Immature natural killer cell (primary cell): ENCODE measurements at places on chromosomes 1 and 21.
A peak's percentile ranks its signal among the peaks of the same experiment; 100 is the strongest.

DNA sequence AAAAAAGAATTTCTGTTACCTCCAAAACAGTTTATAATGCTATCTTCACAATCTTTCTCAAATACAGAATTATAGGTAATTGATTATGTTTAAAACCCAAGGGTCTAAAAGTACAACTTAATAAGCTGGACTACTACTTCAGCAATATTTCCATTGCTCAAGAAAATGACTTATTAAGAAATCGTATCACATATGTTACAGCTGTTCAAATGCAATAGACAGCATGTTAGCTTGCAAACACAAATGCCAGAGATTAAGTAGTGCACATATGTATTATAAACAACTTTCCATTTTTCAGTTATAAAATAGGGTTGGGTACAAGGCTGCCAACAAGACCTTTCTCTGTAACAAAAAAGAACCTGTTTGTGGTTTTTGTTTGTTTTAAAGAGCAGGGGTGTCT lies 211.0 kb upstream of the DMRTA2 start:
- DNase-seq, result no peak

GRCh38 chr21:21295303-21295702 lies 297.1 kb downstream of the NCAM2 start:
- no peak for DNase-seq

DNA sequence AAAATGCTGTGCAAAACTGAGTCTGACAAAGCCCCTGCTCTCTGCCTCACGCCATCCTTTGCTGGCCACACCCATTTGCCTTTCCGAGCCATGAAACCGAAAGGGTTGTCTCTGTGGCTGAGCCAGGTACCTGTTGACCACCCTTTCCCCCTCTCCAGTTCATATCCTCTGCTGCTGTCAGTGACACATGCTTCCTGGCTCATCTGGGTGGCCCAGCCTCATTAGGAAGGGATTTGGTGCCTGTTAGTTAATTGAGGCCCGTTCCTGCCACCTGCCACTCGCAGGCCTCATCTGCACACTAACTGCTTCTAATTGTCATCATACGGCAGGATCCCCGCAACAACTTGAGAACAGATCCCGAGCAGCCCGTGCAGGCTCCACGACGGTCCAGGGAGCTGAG lies 79.2 kb downstream of the OLIG1 start:
- no peak for DNase-seq

- DNase-seq, result no peak
These were observed 25.7 kb downstream of the PMVK start for GRCh38 chr1:154910851-154911250.

GRCh38 chr1:162882248-162882674 lies 21.3 kb upstream of the CCDC190 start:
- no peak for DNase-seq

- DNase-seq, result no peak
These were observed 28.2 kb upstream of the LGALS8 start for GRCh38 chr1:236495467-236496112.

- no peak for DNase-seq
These were observed 124.2 kb downstream of the LIPI start for GRCh38 chr21:14086553-14086952.

- no peak for DNase-seq
These were observed 6.2 kb upstream of the MMP23B start for GRCh38 chr1:1625824-1626206.

- no peak for DNase-seq
These were observed 97.1 kb downstream of the CNIH3 start for GRCh38 chr1:224713228-224713627.

GRCh38 chr1:245512980-245513578 lies 358.3 kb downstream of the KIF26B start:
- DNase-seq, result peak; percentile 7

GRCh38 chr1:219227360-219228057 lies 53.8 kb downstream of the LYPLAL1 start:
- DNase-seq, result no peak

GRCh38 chr1:61130338-61131000 lies 48.1 kb downstream of the NFIA start:
- no peak for DNase-seq

DNA sequence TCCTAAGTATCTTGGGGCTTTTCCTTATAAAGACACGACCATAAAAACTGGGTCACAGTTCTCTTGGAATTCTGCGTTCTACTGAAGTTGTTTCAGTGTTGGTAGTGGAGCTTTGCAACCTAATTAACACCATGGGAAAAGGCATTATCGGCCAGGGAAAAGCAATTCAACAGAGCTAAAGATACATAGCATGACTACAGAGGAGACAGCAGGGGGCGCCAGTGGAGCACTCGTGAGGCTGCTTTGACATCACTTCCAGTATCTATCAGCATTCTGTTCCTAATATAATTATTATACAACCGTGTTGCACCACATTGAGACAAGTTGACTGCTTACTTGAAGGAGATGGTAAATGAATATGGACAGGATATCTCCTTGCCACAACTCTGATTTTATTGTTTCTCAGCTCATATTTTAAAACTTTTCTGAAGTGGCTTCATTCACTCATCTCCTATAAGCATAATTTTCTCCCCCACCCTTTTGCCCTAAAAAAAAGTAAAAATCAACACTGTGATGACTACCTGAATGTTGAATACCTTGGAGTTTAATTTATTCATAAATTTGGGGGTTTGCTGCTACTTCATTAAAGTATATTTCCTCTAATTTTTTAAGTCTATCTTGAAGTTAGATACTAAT lies 39.4 kb downstream of the ZP4 start:
- no peak for DNase-seq

DNA sequence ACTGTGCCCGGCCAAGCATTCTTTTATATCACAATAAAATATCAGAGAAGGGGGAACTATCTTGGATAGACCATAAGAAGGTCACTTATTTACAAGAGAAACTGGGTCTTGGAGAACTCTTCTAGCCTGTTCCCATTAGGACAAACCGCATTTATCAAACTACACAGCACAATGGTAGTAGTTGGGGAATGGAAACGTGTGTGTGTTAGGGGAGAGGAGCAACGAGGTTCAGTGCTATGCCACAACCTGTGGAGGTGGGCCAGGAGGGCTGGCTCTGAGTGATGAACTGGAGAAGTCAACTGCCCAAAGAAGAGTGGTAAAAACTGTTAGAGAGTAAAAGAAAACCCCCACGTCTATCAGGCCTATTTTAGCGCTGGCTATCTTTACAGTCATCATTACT lies 1.6 kb downstream of the DONSON start:
- no peak for DNase-seq

DNA sequence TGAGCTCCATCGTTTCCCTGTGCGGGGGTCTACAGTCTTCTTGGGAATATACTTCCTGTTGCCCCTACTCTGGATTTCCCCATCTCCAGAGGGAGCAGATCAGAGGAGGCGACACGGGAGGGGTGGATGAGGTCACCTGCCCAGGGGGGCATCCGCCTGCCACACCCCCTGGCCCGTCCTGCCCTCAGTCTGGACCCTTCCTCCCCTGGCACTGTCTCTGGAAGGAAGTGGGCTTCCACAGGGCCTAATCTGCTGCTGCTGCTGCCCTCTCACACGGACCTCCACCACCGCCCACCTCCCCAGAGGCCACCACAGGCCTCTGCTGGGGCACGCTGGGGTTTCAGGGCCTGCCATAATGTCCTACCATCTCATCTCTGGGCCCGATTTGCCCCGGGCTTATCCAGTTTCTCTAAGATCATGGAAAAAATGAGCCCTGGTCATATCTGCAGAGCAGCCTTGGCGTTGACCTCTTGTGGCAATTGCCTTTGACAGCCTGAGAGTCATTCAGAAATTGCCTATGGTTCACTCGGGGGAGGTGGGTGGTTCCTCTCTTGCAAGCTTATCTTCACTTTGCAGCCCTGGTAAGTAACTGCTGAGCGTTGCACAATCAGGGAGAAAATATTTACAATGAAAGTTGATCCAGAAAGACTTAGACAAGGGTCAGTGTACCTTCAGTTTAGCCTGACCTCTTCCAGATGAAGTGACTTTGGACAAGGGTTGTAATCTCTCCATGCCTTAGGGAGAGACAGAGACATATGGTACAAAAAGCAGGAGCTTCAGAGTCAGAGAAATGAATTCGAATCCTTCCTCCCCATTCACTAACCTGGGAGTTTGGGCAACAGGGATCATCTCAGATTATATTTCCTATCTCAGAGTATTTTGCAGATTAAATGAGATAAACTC lies 252.4 kb downstream of the TOMM20 start:
- DNase-seq, result no peak

- peak; percentile 29 for DNase-seq
These were observed 28.4 kb upstream of the C1orf159 start for GRCh38 chr1:1144122-1144842.

GRCh38 chr1:199808110-199808870 lies 219.2 kb upstream of the NR5A2 start:
- no peak for DNase-seq

DNA sequence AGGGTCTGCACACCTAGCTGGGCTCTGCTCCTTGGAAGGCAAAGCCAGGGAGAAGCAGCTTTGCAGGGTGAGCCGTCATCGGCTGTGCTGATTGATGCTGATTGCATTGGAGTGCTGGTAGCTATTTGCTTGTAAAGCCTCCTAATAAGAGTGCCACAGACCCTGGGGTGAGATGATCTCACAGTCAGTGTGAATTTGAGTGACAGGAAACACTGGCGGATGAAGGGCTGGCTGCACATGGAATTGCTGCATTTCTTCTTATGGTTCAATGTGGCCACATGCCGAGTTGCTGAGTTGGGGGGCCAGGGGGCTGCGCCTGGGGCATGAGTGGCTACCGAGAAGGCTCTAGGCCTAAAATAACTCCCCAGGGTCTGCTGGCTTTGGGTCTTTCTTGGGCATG lies 138.2 kb upstream of the CACNA1E start:
- no peak for DNase-seq

GRCh38 chr1:204301171-204301957 lies 58.4 kb downstream of the PLEKHA6 start:
- DNase-seq, result no peak

DNA sequence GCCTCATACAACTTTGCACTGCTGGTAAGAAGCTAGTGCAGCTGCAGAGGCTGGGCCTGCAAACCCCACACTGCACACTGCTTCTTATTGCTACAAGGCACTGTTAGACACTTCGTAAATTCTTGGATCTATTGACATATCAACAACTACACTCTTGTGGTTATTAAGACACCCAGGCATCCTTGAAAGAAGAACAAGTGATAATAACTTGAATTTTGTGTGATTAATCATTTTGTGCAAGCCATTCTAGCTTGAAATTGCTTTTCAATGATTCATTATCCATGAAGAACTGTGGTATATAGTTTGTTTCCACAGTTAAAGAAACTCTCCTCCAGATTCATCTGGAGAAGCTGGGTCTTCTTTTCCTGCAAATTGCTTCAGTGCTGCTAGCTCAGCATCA lies 33.7 kb upstream of the IFI44L start:
- no peak for DNase-seq

- no peak for DNase-seq
These were observed 214.9 kb downstream of the GABPA start for GRCh38 chr21:25949701-25950100.

GRCh38 chr1:173023343-173023742 lies 27.4 kb downstream of the TNFSF18 start:
- no peak for DNase-seq

GRCh38 chr1:29112705-29113412 lies 10.8 kb downstream of the TMEM200B start:
- DNase-seq, result no peak

- no peak for DNase-seq
These were observed at the start of gene CD1D for GRCh38 chr1:158180741-158181576. CD1D (plus strand) TSS chr1:158180895; CDS start chr1:158181102, 207 bp downstream.

GRCh38 chr1:215878843-215879242 lies 311.7 kb downstream of the KCTD3 start:
- DNase-seq, result no peak

- no peak for DNase-seq
These were observed 96.6 kb upstream of the RUNX1 start for GRCh38 chr21:35145626-35146233.

GRCh38 chr1:212610575-212610967 lies 2.0 kb downstream of the ATF3 start:
- no peak for DNase-seq

DNA sequence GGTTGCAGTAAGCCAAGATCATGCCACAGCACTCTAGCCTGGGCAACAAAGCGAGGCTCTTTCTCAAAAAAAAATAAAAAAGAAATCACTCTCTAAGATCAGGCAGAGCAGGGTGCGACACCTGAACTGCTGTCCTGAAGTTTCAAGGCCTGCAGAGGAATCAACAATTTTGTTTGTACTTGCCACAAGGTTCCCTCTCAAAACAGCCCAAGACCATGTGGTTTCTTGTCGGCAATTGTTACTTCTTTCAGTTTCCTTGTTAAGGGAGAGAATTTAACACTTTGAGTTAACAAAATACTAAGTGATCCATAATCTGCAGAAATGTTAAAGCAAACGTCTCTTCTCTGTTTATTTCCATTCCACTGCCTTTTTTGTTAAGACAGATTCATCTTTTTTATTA lies 36.5 kb downstream of the MACO1 start:
- peak; percentile 12 for DNase-seq

DNA sequence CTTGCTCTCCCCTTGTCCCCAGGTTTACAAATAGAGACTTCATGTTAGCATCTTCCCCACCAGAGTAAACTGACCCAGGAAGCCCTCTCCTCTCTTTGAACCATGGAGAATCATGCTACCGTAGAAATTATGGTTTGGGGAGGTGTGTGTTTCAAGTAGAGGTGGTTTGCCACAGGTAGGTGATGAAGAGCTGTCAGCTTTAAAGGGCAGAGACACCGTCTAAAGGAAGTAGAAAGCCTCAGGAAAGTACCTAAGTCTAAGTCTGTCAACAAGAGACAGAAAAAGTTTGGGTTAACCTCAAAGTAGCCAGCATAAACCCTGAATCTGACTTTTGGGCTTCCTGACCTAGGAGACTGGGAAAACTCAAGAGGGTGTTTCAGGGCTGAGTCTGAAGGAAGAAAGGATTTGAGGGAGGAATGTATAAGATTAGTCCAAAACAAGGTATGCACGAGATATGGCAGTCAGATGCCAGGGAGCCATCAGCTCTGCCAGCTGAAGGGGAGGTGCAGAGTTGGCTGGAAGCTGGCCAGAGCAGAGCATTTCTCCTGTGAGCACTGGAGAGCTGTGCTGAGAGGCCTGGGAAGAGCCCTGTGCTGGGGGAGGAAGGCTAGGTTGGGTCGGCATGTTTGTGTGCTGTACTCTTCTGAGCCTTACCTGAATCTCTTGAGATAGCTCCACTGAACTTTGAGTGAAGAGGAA lies 14.3 kb downstream of the ADAMTSL4 start:
- peak; percentile 68 for DNase-seq
